Ovary (tissue), 10 donors: ENCODE measurements at places on chromosomes 6 and 20. TPM values are rescaled to one million over a fixed set of nuclear protein-coding genes. Genes with fewer than 3 reads are reported as not detected.
A peak's percentile ranks its signal among the peaks of the same experiment; 100 is the strongest.

GRCh38 chr6:149691201-149691600 is 26.7 kb downstream of the LATS1 start:
- no peak overlapping the region for H3K4me3 ChIP-seq
- H3K4me1 ChIP-seq = no peaks in the 10 kb centered on the region
- H3K36me3 ChIP-seq = no peaks in the 10 kb centered on the region
- no peak for DNase-seq
- no peaks in the 10 kb centered on the region for H3K27me3 ChIP-seq

GRCh38 chr20:63035603-63036185 is 28.9 kb upstream of the BHLHE23 start:
- no peak overlapping the region for H3K27ac ChIP-seq
- H3K36me3 ChIP-seq = no peaks in the 10 kb centered on the region
- no peaks in the 10 kb centered on the region for H3K4me1 ChIP-seq
- H3K4me3 ChIP-seq = no peak overlapping the region
- DNase-seq = no peak

- DNase-seq = no peak
- no peaks in the 10 kb centered on the region for H3K27me3 ChIP-seq
- no peaks in the 10 kb centered on the region for H3K36me3 ChIP-seq
- peak overlapping the region; percentile 83 for H3K4me3 ChIP-seq
- peaks cover 14% of the 10 kb centered on the region for H3K4me1 ChIP-seq
- peak overlapping the region; percentile 34 for H3K27ac ChIP-seq
These were observed 2.7 kb downstream of the SRF start for GRCh38 chr6:43173591-43174262.

GRCh38 chr20:54716174-54716747 is 240.9 kb downstream of the DOK5 start:
- H3K27me3 ChIP-seq = no peaks in the 10 kb centered on the region
- H3K36me3 ChIP-seq = no peaks in the 10 kb centered on the region
- no peak overlapping the region for H3K4me3 ChIP-seq
- no peak for DNase-seq
- no peaks in the 10 kb centered on the region for H3K4me1 ChIP-seq
- H3K27ac ChIP-seq = no peak overlapping the region

The HLA-DQB1 gene
- total RNA-seq = 15.9 TPM

The KCNK5 gene
- total RNA-seq = 9.8 TPM
